ENCODE measurements at places on chromosomes 5 and 9.

GRCh38 chr9:81132318-81132717 is 557.0 kb downstream of the TLE1 start:
- no peak for DNase-seq

GRCh38 chr5:50763846-50764245 is 97.4 kb downstream of the PARP8 start:
- no peak for DNase-seq

DNA sequence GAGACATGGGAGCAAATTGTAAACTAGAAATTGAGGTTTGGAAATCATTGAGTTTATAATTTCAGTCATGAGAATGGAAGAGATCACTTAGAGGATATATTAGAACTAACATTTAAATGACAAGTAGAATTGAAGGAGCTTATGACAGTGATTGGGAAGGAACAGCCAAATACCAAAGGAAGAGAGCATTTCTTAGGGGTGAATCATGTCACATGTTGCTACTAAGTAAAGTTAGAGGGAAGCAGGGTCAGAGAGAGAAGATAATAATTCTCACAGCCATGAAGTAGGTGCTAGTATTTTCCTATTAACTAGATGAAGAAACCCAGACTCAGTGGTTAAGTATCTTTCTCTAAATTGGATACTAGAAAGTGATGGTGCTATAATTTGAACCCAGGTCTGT is 59.3 kb downstream of the COMMD10 start:
- no peak for DNase-seq

GRCh38 chr5:128303593-128303992 is 220.0 kb downstream of the SLC12A2 start:
- DNase-seq, result no peak

DNA sequence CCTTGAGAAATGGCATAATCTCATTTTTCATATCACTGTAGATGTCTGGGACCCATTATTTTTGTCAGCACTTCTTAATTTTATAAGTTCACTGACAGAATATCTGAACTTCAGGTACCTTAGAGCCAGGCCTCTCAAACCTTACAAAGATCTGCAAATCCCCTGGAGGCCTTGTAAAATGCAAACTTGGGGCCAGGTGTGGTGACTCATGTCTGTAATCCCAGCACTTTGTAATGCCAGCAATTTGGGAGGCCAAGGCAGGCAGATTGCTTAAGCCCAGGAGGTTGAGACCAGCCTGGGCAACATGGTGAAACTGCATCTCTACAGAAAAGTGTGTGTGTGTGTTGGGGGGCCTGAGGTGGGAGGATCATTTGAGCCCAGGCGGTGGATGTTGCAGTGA is 30.8 kb downstream of the RASGRF2 start:
- DNase-seq, result no peak

GRCh38 chr9:99019510-99020331 is 76.0 kb downstream of the COL15A1 start:
- DNase-seq, result no peak

- DNase-seq, result no peak
Observed at GRCh38 chr5:126044931-126045565, 378.2 kb upstream of the GRAMD2B start.

- DNase-seq, result no peak
Observed at GRCh38 chr9:129285382-129285781, 107.3 kb upstream of the IER5L start.

DNA sequence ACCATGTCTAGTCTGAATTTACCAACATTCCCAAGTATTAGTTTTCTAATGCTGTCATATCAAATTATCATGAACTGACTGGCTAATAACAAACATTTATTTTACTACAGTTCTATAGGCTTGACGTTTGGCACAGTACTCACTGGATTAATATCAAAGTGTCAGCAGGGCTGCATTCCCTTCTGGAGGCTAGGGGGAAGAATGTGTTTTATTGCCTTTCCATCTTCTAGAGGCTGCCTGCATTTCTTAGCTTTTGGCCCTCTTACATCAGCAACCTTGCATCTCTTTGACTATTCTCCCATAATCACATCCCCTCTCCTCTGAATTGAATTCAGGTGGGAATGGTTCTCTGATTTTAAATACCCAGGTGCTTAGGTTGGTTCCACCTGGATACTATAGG is 84.7 kb downstream of the EDIL3 start:
- DNase-seq, result no peak

DNA sequence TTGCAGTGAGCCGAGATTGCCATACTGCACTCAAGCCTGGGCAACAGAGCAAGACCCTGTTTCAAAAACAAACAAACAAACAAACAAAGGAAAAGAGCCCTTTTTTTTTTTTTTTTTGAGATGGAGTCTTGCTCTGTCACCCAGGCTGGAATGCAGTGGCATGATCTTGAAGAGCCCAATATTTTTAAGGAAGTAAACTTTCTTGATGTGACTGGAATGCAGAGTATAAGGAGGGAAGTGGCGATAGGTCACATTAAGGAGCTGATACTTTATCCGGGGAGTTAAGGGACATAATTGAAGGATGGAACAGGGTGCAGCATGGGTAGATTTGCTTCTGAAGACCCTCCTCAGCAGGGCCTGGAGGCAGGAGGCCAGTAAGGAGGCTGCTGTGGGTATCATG is 13.0 kb downstream of the NAIF1 start:
- no peak for DNase-seq

DNA sequence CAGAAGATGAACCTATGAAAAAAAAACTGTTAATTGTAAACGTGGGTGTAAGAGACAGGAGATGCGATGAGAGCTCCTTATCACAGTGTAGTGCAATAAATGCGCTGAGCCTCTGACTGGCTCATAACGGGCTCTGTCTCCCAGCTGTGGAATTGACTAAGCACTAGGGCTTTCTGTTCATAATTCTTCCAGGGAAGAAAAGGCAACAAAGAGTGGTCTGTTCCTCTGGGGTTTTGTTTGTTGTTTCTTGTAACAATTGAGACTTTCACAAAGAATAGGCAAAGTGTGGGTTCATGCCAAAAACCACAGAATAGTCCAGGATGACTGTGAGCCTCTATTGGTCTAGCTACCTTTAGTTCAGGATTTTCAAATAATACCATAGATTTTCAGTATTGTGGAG is 39.4 kb downstream of the UBE2QL1 start:
- DNase-seq, result no peak

Measured in activated T-helper 1 cell treated with anti-CD3 and anti-CD28 coated beads, Interleukin-2, amount 50 U/mL, for 16 hours (primary cell).